Epithelial cell of proximal tubule (primary cell): ENCODE measurements at places on chromosomes 16 and 17. TPM values are rescaled to one million over a fixed set of nuclear protein-coding genes. Genes with fewer than 3 reads are reported as not detected.

Gene PRSS8
- total RNA-seq = 27.4 and 53.6 TPM in 2 replicates

Gene MYCBPAP
- total RNA-seq = 0.58 TPM in 1 of 2 replicates, not detected in the other

Gene TP53TG3
- not detected in 2 replicates for total RNA-seq

Gene DNAAF8
- total RNA-seq = 2.0 TPM in 1 of 2 replicates, not detected in the other

Gene CD19
- total RNA-seq = 0.07 TPM in 1 of 2 replicates, not detected in the other

Gene RTN4RL1
- total RNA-seq = not detected in 2 replicates
